ENCODE measurements at places on chromosomes 3 and 15.

DNA sequence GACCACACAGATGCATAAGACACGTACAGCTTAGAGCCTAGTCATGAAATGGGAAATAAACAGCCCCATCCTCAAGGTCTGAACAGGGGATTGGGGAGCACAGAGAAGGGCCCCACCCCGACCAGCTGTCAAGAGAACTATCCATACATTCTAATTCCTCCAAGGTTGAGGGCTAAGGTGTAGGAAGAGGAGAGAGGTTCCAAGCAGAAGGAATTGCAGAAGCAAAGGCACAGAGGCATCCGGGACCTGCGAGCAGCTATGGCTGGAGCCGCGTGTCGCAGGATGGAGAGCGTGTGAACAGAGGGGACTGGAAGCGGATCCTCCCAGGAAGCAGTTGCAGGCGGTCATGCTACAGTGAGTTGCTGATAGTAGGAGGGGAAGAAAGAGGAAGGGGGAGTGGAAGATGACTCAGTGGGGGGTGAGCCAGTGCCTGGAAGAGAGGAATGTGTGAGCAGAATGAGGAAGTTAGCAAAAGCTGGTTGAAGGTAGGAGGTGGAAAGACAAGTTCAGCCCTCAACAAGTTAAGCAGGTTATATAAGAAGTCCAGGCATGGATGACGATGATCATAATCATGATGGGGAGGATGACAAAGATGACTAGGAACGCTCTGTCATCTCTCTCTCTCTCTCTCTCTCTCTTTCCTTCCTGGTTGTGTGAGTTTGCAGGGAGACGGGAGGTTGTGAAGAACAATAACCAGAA lies 89.7 kb downstream of the LIPC start:
- DNase-seq: peak; percentile 72

DNA sequence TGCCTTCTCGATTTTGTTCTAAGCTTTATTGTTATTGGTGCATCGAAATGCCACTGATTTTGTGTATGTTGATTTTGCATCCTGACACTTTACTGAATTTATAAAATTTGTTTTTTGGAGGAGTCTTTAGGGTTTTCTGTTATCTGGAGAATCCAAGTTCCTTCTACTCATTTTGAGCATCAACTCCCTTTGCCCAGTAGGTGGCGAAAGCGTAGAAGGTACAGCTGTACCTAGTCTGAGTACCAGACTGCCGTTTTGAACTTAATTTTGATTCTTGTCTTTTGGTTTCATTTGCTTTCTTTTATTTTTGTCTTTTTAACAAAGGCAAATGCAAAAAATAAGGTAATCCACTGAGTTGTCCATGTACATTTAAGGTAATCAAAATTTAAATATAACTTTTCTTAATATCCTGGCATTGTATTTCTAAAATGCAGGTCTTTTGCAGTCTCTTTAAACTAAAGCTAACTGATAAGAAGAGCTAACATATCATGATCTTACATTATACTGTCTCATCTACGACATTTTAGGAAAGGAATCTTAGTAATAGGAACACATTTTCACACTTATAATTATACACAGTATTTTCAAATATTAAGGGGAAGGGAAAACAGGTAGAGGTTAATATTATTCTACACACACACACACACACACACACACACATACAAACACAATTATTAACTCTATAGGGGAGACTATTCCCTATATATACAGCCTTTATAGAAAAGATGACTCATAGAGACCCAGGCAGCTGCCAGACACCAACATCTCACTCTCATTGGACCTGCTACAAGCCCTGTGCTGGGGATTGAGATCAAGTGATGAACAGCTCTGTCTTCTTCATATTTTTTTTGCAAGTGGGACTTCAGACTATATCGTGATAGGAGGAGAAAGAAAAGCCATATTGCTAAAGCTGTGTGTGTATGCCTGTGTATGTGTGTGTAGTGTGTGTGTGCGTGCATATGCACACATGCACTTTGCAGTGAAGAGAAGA lies 71.8 kb downstream of the SYNPR start:
- peak; percentile 52 for DNase-seq

- DNase-seq: no peak
These were observed 200.4 kb upstream of the ADAMTS9 start for GRCh38 chr3:64888165-64888564.

DNA sequence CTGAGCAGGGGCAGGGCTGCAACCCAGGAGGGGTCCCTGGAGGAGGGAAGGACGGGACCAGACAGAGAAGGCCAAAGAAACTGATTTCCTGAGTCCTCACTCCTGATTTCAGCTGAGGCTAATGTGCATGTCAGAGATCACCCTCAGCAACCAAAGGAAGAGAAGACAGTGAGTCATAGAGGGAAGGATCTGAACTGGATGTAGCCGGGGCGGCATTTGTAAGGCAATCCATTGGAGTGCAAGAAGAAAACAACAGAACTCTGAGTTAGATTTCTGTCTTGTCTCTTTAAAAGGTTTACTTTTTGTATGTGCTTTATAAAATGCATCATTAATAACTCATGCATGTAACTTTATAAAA lies 105.3 kb upstream of the AGBL1 start:
- no peak for DNase-seq

DNA sequence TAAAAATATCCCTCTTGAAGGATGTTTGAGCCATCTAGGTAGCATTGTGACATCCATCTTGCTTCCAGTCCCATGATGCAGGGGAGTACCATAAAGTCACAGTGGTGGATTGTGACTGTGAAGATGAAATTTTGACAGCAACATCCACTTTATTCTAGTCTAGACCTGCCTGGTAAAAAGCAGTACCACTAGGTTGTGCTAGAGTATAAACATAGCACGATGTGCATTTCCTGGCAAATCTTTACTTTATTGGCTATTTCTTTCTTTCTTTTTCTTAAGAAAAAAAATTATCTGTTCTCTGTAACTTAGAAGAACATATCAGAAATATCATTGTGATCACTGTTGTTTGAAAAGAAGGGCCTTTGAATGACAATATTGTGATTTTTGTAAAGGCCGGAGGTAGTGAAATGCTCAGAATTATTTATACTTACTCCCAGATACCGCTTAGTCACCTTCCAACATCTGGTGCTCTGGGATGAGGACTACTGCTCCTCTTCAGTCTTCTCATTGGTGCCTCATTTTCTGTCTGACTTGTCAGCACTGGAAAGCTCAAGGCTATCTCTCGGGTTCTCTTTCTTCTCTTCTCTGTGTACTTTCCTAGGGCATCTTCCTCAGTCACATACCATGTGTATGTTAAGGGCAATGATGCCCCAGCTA lies 35.6 kb downstream of the AGBL1 start:
- peak; percentile 1 for DNase-seq

- DNase-seq: no peak
These were observed 255.5 kb downstream of the UACA start for GRCh38 chr15:70507772-70508371.

DNA sequence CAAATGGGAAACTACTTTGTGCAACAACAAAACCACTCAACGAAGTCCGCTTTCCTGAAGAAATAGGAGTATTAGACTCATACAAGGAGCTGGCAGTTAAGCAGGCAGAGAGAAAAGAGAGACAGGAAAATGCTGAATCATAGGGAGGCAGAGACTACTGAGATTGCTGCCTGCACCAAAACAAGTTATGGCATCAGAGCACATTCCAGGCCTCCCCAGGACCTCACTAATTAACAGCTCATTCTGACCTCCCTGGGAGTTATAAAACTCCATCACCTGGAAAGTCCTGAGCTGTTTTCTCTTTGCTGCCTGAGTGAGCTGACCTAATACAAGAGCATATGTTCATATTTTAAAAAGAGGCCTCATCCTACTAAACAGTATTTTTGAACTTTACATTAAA lies 741.0 kb downstream of the MCTP2 start:
- DNase-seq: peak; percentile 9

DNA sequence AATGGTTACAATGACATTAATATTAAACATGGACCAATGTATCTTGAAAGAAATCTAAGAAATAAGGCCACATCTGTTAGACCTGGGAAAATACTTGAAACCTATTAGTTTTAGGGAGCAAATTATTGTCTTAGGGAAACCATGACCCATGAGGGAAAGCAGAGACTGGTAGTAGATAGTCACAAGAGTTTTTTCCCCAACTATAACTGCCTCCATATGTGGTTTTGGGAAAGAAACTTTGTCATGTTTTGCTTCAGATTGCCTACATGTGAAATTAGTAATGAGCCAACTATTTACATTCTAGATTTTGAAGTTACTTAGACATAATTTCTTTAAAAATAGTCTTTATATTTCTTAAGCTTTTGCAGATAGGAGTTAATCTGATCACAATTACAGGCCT lies 474.9 kb downstream of the ROBO2 start:
- DNase-seq: no peak

GRCh38 chr15:101449471-101450402 lies 39.8 kb downstream of the PCSK6 start:
- no peak for DNase-seq

DNA sequence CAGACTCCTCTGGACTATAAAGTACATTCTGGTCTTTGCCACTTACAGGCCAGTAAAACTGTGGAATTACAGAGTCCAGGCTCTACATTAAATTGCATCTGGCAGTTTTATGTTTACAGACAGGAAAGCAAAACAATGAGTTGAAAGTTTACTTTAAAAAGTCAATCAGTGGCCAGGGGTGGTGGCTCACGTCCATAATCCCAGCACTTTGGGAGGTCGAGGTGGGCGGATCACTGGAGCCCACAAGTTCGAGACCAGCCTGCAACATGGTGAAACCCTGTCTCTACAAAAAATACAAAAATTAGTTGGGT lies 53.8 kb downstream of the TM4SF4 start:
- no peak for DNase-seq

DNA sequence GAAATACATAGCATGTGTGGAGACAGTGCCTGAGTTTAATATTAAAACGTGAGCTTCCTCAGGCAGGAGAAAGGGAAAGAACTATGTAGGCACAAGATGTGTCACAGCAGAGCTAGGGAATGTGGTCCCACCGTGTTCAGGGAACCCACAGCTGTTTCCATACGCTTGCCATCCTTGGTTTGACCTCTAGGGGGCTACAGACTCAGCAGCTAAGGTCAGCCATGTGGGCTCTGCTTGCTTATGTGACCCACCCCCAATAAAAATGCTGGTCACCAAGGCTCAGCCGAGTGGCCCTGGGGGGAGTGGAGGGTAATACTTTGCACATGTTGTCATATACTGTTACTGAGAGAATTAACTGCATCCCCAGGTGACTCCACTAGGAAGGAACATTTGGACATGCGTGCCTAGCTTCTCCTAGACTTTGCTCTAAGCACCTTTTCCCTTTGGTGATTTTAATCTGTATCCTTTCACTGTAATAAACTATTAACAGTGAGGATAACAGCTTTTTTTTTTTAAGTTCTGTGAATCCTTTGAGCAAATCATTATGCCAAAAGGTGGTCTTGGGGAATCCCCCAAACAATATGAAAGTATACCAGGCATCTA lies 3.3 kb downstream of the TUBGCP5 start:
- DNase-seq: peak; percentile 41

GRCh38 chr15:26294059-26294689 lies 431.0 kb upstream of the ATP10A start:
- no peak for DNase-seq

DNA sequence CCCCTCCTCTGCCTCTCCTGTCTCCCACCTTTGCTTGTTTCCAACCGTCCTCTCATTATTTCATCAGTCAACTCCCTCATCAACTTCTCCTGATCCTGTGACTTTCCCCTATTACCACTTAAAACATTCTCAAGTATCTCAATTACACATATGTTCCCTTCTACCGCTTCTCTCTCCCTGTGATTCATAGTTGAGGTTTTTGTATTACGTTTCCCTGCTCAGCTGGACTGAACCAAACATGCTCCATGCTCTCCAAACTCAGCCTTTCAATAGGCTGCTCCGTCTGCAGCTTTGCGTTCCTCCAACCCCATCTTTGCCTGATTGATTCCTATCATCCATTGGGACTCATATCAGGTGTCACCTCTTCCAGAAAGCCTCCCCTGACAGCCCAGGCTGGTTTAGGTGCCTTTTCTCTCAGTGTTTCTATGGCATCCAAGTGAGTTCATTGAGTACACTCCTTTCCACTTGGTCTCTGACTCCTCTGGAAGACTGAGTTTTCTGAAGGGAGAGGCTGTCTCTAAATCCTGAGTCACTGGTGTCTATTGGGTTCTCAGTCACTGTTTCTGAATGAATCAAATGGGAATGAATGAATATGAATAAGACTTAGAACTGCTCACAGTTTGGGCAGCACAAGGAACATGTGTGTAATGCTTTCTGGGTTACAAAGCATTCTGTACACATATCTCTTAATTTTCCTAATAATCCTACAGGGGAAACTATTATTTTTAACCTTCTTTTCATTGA lies 56.4 kb downstream of the PLD1 start:
- no peak for DNase-seq

DNA sequence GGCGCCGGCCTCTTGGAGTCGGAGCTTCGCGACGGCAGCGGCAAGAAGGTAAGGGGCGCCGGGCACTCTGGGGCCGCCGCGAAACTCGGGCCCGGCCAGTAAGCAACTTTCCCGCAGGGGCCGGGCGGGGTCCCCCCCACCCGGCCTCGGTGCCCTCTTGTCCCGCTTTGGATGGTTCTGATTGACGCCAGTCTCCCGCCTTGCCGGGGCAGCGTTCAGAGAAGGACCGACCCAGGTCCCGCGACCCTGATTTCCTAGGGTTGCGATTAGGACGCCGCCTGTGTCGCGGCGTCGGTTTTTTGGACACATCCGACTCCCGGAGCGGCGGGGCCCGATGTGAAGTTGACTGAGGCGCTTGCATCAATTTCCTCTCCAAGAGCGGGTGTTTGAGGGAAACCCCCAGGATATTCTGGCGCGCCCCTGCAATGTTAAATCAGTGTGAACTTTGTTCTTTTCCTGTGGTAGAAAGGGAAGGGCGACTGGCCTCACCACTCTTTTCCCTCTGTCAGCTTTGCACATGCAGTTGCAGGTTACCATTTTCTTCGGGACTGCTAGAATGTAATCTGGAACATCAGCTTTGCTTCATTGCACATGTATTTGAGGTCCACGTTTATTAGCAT lies 755 bp downstream of the PDE8A start:
- peak; percentile 60 for DNase-seq

- DNase-seq: no peak
These were observed 50.9 kb upstream of the ATP2B2 start for GRCh38 chr3:10556312-10556711.

DNA sequence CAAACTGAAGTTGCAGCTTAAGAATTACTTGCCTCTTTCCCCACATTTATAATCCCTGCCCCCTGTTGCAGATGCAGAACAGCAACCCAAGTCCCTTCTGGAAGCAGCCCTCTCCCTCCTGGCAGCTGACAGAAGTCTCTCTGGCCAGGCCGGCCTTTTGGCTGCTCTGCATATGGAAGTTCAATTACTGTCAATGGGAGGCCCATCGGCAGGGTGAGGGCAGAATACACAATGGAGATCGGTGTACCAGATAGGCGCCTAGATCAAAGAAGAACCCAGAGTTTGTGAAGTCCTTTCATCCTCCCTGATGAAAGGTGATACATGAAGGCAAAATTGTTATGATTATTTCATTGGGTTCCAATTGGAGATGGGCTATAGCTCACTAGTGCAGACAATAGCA lies 327.9 kb upstream of the CTNNB1 start:
- no peak for DNase-seq

GRCh38 chr15:51692154-51692553 lies 10.9 kb downstream of the SCG3 start:
- no peak for DNase-seq

GRCh38 chr15:56146756-56147155 lies 96.9 kb downstream of the RFX7 start:
- no peak for DNase-seq

Measured in pons (tissue), 1 donor.